ENCODE measurements at places on chromosomes 7 and 10. TPM values are rescaled to one million over a fixed set of nuclear protein-coding genes. Genes with fewer than 3 reads are reported as not detected.

- no peak for DNase-seq
Observed at GRCh38 chr7:56493704-56494450, 377.7 kb upstream of the NUPR2 start.

- DNase-seq = no peak
Observed at GRCh38 chr10:110717781-110718589, 73.8 kb downstream of the RBM20 start.

- no peak for DNase-seq
Observed at GRCh38 chr10:33276282-33276923, 58.1 kb downstream of the NRP1 start.

- DNase-seq = no peak
Observed at GRCh38 chr10:116184512-116184794, 88.6 kb downstream of the GFRA1 start.

DNA sequence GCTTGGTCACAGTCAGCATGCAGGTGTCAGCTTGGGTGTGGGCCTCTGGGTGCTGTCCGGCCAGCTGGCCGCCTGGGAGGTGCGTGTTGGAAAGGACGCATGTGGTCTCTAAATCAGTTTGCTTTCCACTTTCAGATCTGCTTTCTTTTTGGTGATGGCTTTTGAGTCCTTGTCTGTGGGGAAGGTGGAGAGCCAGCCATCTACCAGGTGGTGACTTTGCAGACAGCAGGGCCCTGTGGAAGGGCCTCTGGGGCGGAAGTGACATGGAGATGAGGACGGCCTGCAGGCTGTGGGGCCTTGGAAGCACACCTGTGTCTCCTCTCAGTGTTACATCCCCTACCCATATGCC lies 59.4 kb downstream of the WDR37 start:
- no peak for DNase-seq

The TAS2R5 gene
- total RNA-seq = 0.47 TPM

The PSMC2 gene
- total RNA-seq = 101 TPM

The GCK gene
- 0.71 TPM for total RNA-seq

The RBAK gene
- 12.4 TPM for total RNA-seq

Data from CD4-positive, alpha-beta T cell (primary cell).